ENCODE measurements at places on chromosomes 5 and 9. TPM values are rescaled to one million over a fixed set of nuclear protein-coding genes. Genes with fewer than 3 reads are reported as not detected.

Gene FAF2
- 40.8 TPM for total RNA-seq

Gene WDR31
- 2.4 TPM for total RNA-seq

Gene SGCD
- 32.3 TPM for total RNA-seq

Gene LCN10
- not detected for total RNA-seq

Gene PCDHB9
- 0.90 TPM for total RNA-seq

Gene OBP2B
- not detected for total RNA-seq

Gene TXNDC8
- total RNA-seq: not detected

Gene GTF2H2
- 19.7 TPM for total RNA-seq

Gene SPATA31A3
- not detected for total RNA-seq

Gene CAVIN4
- total RNA-seq: 1.0 TPM

Gene LHX2
- total RNA-seq: not detected

Gene RASGRF2
- not detected for total RNA-seq

Gene TMEM171
- 4.8 TPM for total RNA-seq

Gene SPINK13
- total RNA-seq: 0.50 TPM

Gene SLC25A2
- 0.11 TPM for total RNA-seq

Gene SLC36A3
- total RNA-seq: not detected

Gene ESM1
- not detected for total RNA-seq

Gene ACTL7B
- total RNA-seq: not detected

Gene MCIDAS
- total RNA-seq: 4.2 TPM

Gene SLC35D2
- total RNA-seq: 48.7 TPM

Gene GPRIN1
- 5.0 TPM for total RNA-seq

Gene SPATA31E1
- total RNA-seq: not detected

Gene GCNT4
- 1.1 TPM for total RNA-seq

Gene CYSTM1
- 182 TPM for total RNA-seq

Gene PCDHGC4
- 0.11 TPM for total RNA-seq

Gene ZNF879
- total RNA-seq: 1.1 TPM

Gene FBXL7
- total RNA-seq: 9.4 TPM

Gene ARL10
- 0.05 TPM for total RNA-seq

Gene GABRG2
- 0.32 TPM for total RNA-seq

Gene AQP7
- not detected for total RNA-seq

Gene LCN15
- 0.05 TPM for total RNA-seq

Gene PPWD1
- total RNA-seq: 33.2 TPM

Gene C9orf85
- total RNA-seq: 50.8 TPM

Gene KYAT1
- total RNA-seq: 7.4 TPM

Gene EDIL3
- total RNA-seq: 8.5 TPM

Gene MLANA
- 3,120 TPM for total RNA-seq

Gene ANKRD34B
- 0.18 TPM for total RNA-seq

Gene GBA2
- total RNA-seq: 37.1 TPM

Gene DROSHA
- total RNA-seq: 74.9 TPM

Gene TAF1L
- not detected for total RNA-seq
